ENCODE measurements at places on chromosomes 1 and 21.

DNA sequence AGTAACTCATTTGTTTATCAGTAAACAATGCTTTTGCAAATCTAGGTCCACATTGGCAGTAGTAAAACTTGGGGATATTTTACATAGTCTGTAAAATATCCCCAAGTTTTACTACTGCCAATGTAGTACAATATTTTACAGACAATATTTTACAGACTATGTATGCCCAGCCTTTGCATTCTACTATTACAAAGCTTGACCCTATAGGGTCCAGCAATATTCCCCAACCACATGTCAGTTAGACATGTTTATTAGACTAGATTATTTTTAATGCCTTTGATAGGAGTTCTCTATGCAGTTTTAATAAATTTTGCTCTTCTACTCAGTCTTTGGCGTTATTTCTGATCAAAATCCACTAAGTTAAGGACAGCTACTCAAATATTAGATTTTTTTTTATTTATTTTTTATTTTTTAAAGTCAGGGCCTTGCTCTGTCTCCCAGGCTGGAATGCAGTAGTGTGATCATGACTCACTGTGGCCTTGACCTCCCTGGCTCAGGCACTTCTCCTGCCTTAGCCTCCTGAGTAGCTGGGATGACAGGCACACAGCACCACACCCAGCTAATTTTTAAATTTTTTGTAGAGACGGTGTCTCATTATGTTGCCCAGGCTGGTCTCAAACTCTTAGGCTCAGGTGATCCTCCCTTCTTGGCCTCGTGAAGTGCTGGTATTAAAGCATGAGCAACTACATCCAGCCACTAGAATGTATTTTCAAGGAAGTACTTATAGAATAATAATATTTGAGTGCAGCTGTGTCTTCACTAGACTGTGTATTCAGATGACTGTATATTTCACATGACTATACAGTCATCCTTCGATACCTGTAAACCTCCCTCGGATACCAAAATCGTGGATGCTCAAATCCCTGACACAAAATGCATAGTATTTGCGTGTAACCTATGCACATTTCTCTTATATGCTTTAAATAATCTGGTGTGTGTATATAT lies 19.8 kb downstream of the MIER1 start:
- no peak for DNase-seq

- DNase-seq = no peak
These were observed at the start of gene SH3D21 for GRCh38 chr1:36306210-36306901. Gene SH3D21, plus strand, starts transcription at chr1:36306368. Its CDS starts 53 bp downstream, at chr1:36306421.

DNA sequence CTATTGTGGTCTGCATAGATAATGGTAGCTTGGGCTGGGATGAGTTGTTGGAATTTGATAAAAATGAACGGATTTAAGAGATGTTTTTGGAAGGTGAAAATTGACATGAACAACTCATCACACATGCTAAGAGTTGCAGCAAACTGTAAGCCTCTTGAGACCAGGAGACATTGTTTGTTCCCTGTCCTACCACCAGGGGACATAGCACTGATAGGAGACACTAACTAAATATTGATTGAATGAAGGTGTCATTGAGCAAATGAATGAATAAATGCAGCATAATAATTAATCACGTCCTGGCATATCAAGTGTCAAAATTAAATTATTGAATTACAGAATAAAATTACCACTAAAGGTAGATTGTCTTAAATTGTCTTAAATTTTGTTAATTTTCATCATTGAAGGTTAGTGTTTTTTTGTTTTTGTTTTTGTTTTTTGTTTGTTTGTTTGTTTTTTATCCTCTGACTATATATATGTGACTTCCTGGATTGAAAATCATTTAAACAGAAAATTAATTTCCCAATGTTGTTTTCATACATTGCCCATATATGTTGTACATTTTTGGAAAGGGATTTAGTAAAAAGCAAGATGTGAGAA lies 285.3 kb upstream of the C1orf105 start:
- no peak for DNase-seq

DNA sequence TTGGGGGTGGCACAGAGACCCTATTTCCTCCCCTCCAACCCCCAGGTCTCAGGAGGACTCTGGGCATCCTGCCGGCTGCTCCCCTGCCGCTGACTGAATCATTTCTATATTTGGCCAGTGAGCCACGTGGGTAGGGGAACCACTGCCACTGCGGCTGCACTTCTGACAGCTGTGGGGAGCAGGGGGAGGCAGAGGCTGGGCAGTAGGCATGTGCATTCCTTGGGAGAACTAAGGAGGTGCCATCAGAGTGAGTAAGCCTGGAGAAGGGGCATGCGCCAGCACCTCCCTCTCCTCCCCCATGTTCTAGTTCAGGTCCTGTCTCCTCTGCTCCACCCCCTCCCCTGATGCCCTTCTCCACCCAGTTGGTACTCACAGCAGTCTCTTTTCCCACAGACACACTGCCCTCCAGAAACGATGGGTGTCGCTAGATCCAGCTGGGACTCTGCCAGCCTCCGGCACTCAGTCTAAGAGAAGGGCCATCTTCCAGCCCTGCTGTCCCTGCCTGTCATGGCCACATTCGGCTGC lies 12.0 kb downstream of the PPFIA4 start:
- DNase-seq = peak; percentile 22

GRCh38 chr1:238248356-238248755 lies 357.6 kb upstream of the ZP4 start:
- no peak for DNase-seq

GRCh38 chr1:79568411-79568810 lies 561.9 kb upstream of the ADGRL4 start:
- no peak for DNase-seq

GRCh38 chr1:113834716-113835115 lies 22.4 kb upstream of the RSBN1 start:
- DNase-seq = no peak

- DNase-seq = no peak
These were observed 49.8 kb downstream of the PRDM2 start for GRCh38 chr1:13749543-13750341.

GRCh38 chr1:169387399-169387798 lies 19.4 kb downstream of the BLZF1 start:
- DNase-seq = no peak

GRCh38 chr1:187999973-188000372 lies 1171.2 kb downstream of the PLA2G4A start:
- no peak for DNase-seq

- DNase-seq = peak; percentile 34
These were observed 73.2 kb upstream of the DNAJC6 start for GRCh38 chr1:65235867-65236805.

DNA sequence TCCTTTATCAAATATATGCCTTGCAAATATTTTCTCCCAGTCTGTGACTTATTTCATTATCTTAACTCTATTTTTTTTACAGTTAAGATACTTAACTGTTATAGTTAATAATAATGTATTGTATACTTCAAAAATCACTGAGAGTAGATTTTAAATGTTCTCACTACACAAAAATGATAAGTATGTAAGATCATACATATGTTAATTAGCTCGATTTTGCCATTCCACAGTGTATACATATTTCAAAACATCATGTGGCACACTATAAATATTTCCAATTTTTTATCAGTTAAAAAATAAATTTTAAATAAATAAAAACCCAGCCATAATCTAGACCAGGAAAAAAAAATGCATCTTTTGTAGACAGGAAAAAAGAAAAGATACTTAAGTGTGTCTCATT lies 27.2 kb downstream of the CTTNBP2NL start:
- DNase-seq = no peak

DNA sequence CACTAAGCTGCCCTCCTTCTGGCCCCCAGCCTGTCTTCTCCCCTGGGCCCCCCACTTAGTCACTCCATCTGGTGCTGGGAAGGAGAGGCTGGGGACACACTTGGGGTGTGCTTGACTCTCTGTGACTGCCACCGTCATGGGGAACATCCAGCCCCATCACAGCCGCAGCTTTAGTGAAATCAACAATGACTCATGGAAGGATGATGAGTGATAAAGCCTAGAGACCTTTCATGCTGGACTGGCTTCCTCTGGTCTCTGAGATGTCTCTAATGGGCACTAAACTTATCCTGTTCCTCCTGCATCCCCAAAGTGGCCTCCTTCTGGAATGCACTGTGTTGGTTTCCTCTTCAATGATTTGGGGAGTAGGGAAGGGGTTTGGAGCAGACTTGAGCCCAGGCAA lies 172.9 kb downstream of the GRIK3 start:
- no peak for DNase-seq

DNA sequence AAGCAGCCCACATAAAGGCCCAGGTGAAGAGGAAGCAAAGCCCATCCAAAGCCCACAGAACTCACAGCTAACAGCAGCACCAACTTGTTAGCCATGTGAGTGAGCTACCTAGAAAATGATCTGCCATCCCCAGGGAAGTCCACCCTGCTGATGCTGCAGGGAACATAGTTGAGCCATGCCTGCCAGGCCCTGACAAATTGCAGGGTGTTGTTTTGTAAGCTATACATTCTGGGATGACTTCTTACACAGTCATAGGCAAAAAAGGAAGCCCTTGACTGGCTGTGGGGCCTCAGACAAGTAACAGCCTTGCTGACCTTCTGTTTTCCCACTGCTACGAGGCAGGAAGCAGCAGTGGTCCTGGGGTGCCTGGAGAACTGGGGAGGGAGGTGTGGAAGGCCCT lies 262.7 kb downstream of the MATN1 start:
- DNase-seq = no peak

GRCh38 chr1:204493984-204494280 lies 673 bp downstream of the PIK3C2B start:
- no peak for DNase-seq

DNA sequence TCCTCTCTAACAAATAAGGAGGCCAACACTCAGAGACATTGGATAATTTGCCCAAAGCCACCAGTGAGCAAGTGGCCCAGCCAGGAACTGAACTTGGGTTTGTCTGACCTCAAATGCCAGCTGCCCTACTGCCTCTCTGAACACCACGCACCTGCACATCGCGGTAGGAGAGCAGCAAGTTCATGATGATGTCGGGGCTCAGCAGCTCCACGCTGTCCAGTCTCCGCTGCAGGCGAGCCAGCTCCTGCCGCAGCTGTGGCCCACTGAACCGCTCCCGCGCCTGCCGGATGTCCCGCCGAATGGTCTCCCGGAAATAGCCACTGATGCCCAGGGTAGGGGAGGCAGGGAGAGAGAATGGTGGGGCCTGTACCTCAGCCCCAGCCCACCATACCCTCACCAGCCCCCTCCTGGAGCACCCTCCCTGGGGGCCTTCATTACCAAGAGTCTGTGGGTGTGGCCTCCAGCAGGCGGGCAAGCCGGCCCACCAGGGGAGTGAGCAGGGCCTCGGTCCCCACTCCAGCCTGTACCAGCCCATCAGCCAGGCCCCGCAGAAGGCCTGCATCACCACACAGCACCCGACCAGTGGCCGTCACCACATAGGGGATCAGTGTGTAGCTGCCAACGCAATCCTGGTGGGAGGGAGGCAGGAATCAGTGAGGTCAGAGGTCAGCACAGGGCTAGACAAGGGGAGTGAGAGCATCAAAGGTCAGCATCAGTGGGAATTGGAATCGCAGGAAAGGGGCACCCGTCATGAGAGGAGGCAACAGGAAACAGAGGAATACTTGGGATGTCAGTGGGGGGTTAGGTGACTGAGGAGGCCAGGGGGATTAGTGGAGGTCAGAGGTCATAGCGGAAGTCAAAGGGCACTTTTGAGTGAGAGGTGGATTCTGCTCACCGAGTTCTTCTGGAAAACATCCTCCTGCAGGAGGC lies 2.7 kb downstream of the MAP3K6 start:
- DNase-seq = no peak

DNA sequence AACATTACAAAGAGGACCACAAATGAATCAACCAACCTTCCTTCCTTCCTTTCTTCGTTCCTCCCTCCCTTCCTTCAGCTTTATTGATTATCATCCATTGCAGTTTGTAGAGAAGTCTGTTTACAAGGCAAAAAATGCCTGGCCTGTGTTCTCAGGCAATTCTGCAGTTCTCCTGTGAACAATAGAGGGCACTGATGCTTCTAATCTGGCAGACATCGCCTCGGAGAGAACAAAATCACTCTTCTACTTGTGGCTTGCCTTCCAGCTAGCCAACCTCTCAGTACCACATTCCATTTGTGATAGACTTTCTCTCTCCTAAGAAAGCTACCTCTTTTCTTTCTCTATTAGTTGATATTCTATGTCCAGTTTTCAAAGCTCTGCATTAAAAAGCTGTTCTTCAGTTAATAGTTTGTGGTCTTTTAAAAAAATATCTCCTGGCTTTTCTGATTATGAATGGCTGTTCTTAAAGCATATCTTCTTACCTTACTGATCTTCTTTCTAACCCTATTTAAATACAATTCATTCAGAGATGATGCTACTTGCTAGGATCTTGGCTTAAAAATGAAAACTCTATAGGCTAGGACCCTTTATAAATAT lies 26.9 kb upstream of the ESRRG start:
- peak; percentile 19 for DNase-seq

GRCh38 chr1:220879076-220879508 lies at the start of gene HLX:
Gene HLX, plus strand, starts transcription at chr1:220879443. Its CDS starts 415 bp downstream, at chr1:220879858.
- DNase-seq = peak; percentile 79

DNA sequence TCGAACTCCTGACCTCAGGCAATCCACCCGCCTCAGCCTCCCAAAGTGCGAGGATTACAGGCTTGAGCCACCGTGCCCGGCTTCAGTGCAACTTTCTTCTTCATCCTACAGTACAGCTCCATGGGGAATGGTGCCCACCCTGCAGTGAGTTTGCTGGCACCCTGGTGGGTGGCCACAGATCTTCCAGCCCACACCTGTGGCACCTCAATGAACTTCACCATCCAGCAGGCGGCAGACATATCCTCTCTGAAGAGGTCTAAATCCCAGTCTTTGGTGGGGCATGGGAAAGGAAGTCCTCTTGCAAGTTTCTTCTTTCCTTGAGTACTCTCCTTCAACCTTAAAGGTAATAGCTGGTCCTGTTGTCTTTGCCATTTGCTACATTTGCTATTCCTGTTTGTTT lies 18.1 kb upstream of the ZBTB8A start:
- no peak for DNase-seq

- DNase-seq = no peak
These were observed 147.5 kb downstream of the RRAGC start for GRCh38 chr1:38712046-38712445.

DNA sequence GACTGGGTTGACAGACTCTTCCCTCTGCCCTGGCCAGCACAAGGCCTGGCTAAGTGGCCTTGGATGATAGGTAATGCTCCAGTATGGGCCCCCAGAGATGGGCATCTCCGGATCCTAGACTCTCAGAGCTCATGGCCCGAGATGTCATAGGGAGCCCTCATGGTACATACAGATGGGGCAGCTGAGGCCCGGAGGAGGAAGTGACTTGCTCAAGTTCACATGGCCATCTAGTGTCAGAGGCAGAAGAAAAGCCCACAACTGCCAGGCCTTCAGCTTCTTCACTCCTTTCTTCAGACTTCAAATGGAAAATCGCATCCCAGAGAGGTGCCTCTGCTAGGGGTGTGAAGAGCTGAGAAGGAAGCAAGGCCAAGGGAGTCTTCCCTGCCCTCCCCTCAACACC lies 46.8 kb upstream of the SYNC start:
- DNase-seq = no peak

GRCh38 chr1:72847651-72848050 lies 565.3 kb upstream of the NEGR1 start:
- DNase-seq = no peak

DNA sequence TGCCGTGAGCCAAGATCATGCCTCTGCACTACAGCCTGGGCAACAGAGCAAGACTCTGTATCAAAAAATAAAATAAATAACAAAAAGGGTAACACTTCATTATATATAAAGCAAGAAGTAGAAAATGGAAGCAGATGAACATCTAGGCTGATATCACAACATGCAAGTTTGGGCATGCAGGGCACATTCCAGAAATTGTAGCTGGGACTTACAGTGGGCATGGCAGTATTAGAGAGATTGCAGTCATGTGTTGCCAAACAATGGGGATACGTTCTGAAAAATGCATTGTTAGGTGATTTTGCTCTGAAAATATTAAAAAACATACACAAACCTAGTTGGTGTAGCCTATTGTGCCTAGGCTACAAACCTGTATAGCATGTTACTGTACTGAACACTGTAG lies 441.0 kb upstream of the PRMT6 start:
- DNase-seq = no peak
